ENCODE measurements at places on chromosomes 2 and 18.
A peak's percentile ranks its signal among the peaks of the same experiment; 100 is the strongest.

- no peak for DNase-seq
Measured at GRCh38 chr2:11949732-11950523, 203.5 kb downstream of the LPIN1 start.

DNA sequence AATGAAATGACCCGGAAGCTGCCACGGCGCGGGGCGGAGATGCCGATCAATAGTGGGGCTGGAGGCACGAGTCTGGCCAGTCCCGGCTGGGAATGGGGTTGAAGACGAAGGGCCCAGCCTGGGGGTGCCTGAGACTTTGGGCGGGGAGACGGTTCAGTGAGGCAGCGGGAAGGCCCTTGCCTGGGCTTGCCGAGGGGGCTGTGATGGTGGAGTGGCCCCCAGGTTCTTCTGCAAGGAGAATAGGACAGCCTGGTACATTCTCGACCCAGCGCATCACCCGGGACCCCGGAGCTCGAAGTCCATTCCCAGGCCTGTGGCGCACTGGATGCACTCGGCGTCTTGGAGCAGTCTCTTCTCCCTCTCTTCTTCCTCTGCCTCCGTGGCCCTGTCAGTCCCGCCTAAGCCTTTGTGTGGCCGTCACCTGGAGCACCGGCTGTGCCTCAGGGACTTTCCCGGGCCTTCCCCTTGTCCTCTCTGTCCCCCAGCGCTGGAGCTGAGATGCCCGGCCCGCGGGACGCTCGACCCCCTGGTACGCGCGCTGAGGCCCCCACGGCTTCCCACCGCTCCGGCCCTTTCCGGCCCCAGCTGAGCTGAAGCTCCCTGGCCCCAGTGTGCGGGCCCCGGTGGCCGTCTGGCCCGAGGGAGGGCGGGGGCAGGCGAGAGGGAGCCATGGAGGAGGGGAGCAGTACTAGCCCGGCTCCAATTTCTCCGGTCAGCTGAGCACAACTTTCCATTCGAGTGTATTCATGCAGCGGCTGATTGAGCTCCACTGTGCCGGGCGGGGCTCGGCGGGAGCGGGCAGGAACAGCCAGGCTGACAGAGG lies 8.0 kb downstream of the SIX3 start:
- DNase-seq = no peak

GRCh38 chr2:219277703-219278654 lies 1.2 kb upstream of the DNAJB2 start:
- peak; percentile 71 for DNase-seq

- DNase-seq = no peak
Measured at GRCh38 chr2:10370390-10370789, 67.7 kb downstream of the HPCAL1 start.

DNA sequence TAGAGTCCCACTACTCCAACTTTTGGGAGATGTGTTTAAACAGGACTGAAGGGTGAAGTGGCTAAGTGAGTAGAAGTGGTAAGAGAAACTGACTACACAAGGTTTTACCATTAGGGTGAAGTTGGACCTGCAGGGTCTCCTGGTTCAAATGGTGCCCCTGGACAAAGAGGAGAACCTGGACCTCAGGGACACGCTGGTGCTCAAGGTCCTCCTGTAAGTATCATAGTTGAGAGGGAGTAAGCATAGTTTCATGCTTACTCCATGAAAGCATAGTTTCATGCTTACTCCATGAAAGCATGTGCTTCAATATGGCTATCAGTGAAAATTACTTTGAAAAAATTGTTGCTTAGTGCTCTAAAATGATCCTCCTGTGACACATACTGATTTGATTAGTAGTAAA lies 19.1 kb downstream of the COL3A1 start:
- no peak for DNase-seq

GRCh38 chr2:96470636-96471035 lies 34.5 kb downstream of the NEURL3 start:
- no peak for DNase-seq

GRCh38 chr2:24749069-24749691 lies 44.0 kb downstream of the PTRHD1 start:
- DNase-seq = no peak

Data from NCI-H2081 (cell line).